ENCODE measurements at places on chromosomes 7 and 10.

- peak; percentile 24 for DNase-seq
Measured at GRCh38 chr10:79322616-79323543, 24.4 kb upstream of the PPIF start.

- DNase-seq: no peak
Measured at GRCh38 chr7:100864263-100864845, 2.8 kb upstream of the TRIP6 start.

GRCh38 chr10:123402656-123403055 lies 248.5 kb downstream of the BUB3 start:
- no peak for DNase-seq

- DNase-seq: no peak
Measured at GRCh38 chr10:35244549-35244948, 91.8 kb upstream of the CCNY start.

All from DMS79 treated with DMSO at 0.1 percent for 48 hours (cell line).